ENCODE measurements at places on chromosomes 5 and 9.

DNA sequence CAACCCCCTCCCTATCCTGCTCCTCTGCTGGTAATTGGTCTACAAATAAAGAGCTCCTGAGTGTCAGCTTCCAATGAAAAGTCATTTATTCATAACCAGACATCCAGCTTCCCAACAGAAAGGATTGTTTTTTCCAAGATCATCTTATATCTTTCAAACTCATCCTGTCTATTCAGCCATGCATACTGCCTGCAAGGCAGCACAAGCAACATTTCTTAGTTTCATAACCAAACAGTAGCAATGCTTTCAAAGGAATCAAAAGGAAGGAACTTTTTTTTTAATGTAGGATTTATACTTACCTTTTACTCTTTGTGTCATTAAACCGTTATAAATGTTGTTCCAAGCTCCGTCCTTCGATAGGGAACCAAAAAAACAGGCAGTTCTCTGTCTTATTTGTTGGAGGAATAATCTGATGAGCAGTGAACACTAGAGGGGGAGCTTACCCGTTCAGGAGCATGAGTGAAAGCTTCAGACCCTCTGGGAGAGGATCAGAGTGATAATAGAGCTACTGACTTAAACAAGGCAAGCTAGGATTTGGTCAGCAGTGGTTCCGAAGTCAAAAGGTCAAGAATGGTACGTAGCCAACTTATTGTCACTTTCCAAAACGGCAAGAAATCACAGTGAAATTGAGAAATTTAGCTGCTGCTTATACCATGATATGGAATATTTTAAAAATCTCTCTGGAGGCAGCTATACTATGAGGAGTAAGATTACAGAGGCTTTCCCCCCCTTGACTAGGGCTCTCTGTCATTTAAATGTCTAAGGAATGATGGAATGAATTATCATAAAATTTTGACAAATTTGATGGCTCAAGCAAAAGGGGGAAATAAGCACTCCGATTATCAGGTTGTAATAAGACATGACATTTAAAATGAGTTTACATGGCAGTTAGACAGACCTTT, 892.9 kb downstream of the NR2F1-AS1 start:
- no peak for DNase-seq

DNA sequence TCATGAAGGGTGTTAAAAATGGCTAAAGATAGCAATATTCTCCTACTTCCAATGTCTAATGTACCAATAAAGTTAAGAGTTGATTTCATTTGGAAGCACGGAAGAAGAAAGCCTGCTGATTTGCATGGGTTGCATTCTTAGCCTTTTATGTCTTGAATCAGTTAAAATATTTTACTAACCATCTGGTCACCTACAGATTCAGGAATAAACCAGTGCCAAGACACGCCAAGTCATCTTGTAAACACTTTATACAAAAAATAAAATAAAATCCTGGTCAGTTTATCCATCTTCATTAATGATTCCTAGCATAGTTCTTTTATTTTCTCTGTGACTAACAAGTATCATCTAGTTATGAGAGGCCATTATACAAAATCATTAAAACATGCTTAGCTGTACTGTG, 1031.6 kb upstream of the WWC1 start:
- no peak for DNase-seq

DNA sequence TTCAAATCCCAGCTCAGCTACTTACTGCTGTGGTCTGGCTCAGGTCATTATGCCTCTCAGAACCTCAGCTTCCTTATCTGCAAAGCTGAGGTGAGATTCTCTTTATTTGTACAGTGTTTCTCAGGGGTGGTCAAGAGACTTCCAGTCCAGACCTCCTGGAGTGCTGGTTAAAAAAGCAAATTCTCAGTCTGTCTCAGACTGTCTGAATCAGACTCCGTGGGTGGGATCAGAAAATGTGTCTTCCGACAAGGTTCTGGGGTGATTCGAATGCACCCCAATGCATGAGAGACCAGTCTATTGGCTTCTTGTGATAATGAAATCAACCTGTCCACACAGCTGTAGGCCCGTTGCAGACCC, 137.7 kb upstream of the SMIM23 start:
- no peak for DNase-seq

DNA sequence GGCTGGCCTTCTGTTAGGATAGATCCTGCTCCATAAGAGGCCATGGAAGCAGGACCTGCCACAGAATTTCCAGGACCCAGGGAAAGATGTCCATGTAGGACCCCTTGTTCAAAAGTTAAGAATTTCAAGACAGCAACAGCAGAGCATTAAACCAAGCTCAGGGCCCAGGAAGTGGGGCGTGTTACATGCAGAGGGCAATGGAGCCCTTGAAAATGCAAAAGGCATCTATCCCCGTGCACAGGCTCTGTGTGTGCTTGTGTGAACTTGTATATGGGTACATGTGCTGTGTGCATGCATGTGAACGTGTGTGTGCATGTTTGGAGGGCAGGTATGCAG, 14.4 kb upstream of the NKD2 start:
- DNase-seq: no peak

GRCh38 chr5:133499895-133500294, 112.4 kb downstream of the FSTL4 start:
- DNase-seq: no peak

DNA sequence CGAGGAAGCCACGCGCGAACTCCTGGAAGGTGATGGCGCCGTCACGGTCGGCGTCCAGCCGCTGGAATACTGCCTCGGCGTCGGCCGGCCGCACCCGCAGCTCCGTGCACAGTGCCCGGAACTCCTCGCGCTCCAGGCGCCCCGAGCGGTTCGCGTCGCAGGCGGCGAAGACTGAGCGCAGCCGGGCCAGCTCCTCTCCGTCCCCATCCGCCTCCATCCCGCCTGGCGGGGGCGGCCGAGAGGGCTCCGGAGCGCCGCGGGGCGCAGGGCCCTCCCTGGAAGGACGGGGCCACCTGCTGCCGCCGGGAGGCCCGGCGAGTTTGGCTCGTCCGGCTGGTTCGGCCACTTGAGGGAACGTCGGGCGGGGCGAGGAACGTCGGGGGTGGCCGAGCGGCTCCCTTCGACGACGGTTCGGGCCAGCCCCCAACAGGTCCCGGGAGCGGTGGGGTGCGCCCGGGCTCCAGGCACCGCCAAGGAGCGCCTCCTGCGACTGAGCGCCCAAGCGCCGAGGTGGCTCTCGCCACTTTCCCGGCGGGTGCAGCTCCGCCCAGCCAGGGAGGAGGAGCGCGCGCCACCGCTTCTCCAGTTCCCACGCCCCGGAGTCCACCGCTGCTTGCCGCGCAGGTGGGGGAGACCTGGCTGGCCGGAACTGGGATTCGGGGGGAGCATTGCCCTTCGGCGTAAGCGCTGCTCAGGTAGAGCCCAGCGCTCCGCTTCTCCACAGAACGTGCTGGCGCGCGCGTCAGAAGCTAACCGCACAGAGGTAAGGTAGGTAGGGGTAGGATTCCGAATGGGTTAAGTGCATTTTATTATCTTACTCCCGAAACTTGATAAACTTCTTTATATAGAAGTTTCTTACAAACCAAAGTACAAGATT, at the start of gene RASEF:
Gene RASEF, minus strand, starts transcription at position 492 of the 877 bp plus-strand sequence. Its CDS starts 275 bp downstream, at position 217.
- peak; percentile 15 for DNase-seq

DNA sequence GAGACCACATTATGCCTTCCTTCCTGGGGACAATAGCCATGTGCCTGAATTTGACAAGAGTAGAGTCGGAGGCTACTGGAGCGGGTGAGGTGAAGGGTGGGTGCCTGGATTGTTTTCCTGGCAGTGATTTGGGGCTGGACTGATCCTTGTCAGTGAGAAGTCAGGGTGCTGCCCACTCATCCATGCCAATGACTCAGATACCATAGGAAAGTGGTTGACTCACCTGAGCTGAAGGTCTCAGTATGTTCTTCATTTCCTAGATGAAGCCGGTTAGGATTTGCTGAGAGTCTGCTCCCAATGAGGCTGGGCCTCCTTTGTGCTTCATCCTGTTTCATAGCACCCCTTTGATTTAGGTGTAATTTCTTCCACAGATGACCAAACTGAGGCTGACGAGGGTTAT, 366.0 kb downstream of the KDM4C start:
- no peak for DNase-seq

DNA sequence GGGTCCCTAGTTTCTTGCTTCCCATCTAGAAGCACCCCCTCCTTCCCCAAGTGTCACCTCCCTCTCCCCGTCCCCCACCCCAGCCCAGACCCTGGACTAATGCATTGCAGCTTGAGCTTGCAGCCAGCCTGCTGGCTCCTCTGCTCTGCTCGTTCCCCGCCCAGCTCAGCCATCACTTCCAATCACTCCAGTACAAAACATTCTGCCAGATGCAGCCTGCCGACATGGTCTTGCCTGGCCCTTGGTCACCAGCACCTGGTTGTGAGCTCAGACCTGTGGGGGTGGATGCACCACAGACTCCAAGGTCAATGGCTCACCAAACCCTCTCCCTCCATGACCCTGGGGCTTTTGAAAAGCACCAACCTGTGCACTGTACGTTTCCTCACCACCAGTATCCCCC, 172.9 kb upstream of the SMIM23 start:
- no peak for DNase-seq

- no peak for DNase-seq
Observed at GRCh38 chr9:121701736-121702261, 50.4 kb downstream of the DAB2IP start.

- DNase-seq: no peak
Observed at GRCh38 chr5:52727576-52727975, 60.1 kb upstream of the ITGA1 start.

DNA sequence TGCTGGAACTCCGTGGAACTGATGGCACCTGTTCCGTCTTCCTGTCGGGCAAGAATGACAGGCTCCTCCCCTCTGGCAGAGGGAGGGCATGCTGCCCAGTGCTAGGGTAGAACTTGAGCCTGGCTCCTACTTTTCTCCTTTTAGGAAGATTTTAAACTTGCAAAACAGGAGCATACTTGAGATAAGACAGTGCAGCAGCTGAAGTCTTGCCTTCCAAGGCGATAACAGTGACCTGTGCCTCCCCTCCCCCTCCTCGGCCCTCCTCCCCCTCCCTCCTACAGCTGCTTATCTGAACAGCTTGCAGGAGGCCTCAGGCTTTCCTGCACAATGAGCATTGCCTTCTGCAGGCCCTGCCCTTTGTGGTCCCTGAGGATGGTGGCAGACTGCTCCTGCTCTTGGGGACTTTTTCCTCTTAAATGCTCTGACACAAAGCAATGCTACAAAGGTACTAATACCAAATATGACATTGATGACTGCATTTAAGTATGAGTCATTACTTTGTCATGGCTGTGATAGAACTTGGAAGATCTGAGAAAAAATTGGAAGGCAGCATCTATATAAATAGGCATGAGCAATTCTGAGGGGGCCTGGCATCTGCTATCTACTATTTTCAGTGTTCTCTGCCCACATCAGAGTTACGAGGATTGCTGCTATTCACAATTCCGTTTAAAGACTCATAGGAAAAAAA, 2.0 kb downstream of the GADD45G start:
- DNase-seq: no peak

DNA sequence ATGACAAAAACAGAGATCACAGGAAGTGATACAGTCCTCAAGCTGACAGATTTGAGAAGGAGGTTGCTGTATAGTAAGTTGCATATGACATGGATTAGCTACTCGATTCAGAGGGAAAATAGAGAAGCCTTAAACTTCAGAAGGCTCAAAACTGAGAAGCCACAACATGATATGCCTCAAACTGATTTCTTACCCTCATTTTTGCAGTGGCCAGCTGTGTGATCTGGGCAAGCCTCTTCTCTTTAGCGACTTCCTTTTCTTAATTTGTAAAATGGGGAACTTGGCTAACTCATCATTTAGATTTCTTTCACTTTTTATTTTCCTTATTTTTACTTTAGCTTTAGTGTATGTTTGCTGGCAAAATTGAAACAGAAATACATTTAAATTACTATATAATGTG, 421.1 kb downstream of the KIF4B start:
- DNase-seq: no peak

- DNase-seq: no peak
Observed at GRCh38 chr5:94180761-94181160, 437.6 kb downstream of the KIAA0825 start.

DNA sequence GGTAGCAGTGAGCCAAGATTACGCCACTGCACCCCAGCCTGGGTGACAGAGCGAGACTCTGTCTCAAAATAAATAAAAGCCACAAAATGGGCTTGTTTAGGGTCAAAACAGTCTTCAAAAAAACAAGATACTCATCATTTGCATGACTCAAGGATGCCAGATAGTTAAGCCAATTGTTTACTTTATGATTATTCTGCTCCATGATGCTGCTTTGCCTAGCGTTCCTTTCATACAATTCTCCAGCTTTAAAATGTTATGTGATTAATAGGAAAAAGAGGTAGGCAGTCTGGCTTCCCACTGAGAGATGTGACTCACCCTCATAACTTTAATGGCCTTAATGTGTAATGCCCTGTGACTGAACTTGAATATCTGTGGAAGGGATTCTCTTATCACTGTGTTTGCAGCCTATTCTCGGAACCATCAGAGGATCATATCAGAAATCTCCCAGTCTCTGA, 364.6 kb upstream of the TRPC7 start:
- peak; percentile 86 for DNase-seq

- no peak for DNase-seq
Observed at GRCh38 chr5:136906545-136906944, 541.2 kb upstream of the TRPC7 start.

GRCh38 chr5:138339091-138339456, 1.0 kb downstream of the FAM53C start:
- DNase-seq: no peak
